T-helper 2 cell treated with Interferon-gamma antibody and Interleukin-4, amounts not matched to agents 100 ng/mL and 5 ng/mL, for 36 hours (primary cell): ENCODE measurements at places on chromosomes 2 and 18. TPM values are rescaled to one million over a fixed set of nuclear protein-coding genes. Genes with fewer than 3 reads are reported as not detected.

The REG3G gene
- not detected in 2 replicates for total RNA-seq

The LRATD1 gene
- not detected in 2 replicates for total RNA-seq

The ERMN gene
- total RNA-seq = 3.7 TPM in 2 replicates

The TMEM247 gene
- not detected in 2 replicates for total RNA-seq

The CD28 gene
- total RNA-seq = 117 and 126 TPM in 2 replicates

The EFHD1 gene
- total RNA-seq = 1.0 and 1.1 TPM in 2 replicates

The TMEM127 gene
- 37.8 and 41.1 TPM in 2 replicates for total RNA-seq

The GALR1 gene
- not detected in 2 replicates for total RNA-seq
